T1000 (cell line): ENCODE measurements at places on chromosomes 6 and 20.

DNA sequence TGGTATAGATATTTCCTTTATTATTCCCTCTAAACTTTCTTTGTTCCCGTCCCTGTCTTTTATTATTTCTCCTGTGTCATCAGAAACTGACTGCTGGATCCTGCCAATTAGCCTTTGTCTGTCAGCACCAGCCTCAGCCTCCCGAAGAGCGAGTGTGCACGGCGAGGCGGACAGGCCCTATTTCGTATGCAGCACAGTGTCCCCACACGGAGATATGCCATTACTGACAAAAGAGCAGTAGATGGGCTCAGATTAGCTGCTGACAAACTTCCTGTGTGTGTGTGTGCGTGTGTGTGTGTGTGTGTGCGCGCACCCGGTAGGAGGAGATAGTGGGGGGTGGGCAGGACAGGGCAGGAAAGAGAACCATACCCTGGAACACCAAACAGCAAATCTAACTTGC, 99.5 kb upstream of the ZFP64 start:
- DNase-seq: no peak

- DNase-seq: no peak
Measured at GRCh38 chr6:2579804-2580570, 170.7 kb downstream of the MYLK4 start.

- no peak for DNase-seq
Measured at GRCh38 chr20:36917943-36918342, 33.6 kb downstream of the SAMHD1 start.

GRCh38 chr6:34036357-34037069, 109.4 kb downstream of the GRM4 start:
- DNase-seq: no peak

DNA sequence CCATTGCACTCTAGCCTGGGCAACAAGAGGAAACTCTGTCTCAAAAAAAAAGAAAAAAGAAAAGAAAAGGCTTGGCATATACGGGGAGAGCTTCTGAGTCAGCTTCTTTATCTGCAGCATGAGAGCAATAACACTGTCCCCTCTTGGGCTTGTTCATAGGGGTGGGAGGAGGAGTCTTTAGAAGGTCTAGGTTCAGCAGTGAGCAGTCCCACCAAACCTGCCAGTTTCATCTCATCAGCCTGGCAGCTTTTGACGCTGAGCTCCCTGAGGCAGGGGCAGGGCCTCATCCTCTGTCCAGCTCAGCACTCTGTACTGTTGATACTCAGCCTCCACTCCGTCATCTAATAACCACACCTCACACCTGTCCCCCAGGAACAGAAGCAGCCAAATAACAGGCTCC, 5.6 kb upstream of the C6orf132 start:
- DNase-seq: no peak

DNA sequence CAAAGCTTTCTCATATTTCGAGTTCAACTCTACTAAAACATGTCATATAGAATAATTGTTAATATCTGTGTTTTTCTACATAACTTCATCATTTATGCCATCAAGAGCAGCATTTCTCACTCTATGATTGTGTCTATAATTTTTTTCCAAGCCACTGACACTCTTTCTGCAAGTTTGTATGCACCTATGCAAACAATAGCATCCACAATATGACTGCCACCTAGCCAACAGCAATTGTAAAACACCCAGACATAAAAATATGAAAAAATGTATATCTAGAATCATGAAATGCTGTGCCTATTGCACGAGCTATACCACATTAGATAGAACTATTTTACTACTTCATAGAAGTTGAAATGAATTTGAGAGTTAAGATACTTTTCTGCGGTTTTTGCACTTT, 286.5 kb upstream of the MARCKS start:
- DNase-seq: no peak

GRCh38 chr6:110514818-110515217, 38.4 kb upstream of the SLC22A16 start:
- DNase-seq: no peak

- DNase-seq: no peak
Measured at GRCh38 chr6:154161689-154162088, 122.6 kb downstream of the OPRM1 start.

DNA sequence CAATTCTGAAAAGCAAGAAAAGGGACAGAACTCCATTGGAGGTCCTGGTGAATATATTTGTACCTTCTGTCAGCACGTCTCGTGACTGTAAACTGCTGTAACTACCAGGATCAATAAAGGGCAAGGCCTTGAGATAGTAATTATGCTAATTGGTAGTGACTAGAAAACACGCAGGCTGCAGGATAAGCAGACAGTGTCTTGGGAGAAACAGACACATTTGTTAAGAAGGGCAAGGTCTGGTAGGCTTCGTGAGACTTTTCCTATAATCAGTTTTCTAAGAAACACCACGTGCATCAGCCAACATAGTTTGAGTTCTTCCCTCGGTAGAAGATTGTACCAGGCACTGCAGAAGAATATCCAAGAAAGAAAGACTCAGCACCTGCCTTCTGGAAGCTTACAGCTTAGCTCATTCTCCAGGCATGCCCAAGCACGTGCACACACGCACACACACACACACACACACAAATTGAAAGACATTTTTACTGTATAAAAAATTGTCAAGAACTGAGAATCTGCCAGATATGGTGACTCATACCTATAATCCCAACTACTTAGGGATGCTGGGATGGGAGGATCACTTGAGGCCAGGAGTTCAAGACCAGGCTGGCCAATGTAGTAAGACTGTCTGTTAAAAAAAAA, 167.0 kb upstream of the SASH1 start:
- DNase-seq: no peak

DNA sequence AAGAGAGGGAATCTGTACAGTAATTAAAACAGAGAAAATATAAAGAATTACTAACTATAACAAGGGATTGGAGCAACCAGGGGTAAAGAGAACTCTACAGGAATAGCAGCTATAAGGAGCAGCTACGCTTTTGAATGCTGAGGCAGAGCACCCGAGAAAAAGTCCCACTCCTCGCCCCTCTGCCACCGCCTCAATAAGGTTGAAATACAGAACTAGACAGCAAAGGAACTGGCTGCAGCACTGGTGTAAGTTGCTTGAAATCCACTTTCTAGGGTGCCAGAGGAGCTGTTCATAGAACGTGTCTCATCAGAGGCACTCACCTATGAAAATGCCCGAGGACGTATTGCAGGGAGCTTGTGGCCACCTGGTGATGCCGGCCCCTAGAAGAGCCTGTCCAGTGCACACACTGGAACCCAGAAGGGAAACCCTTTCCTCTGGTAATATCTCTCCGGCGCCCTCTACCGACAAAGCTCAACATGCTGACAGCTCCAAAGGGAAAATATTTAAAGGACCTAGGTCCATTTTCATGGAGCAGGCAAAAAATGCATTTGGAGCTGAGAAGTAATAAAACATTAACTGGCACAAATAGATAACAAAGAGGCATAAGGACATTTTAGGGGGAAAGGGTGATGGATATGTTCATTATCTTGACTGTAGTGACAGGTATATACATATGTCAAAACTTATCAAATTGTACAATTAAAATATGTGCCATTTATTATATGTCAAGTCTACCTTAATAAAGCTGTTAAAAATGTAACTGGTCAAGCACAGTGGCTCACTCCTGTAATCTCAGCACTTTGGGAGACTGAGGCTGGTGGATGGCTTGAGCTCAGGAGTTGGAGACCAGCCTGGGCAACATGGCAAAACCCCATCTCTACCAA, 137.4 kb upstream of the HDAC2 start:
- no peak for DNase-seq
